H1 (cell line): ENCODE measurements at places on chromosomes 3 and 15. TPM values are rescaled to one million over a fixed set of nuclear protein-coding genes. Genes with fewer than 3 reads are reported as not detected.

- no peak for DNase-seq
Observed at GRCh38 chr3:138336454-138336999, 6.9 kb upstream of the NME9 start.

GOLGA6B gene
- total RNA-seq, result not detected in 2 replicates

IL17RB gene
- total RNA-seq, result 6.9 and 7.0 TPM in 2 replicates

NANOGP8 gene
- total RNA-seq, result 31.9 and 40.6 TPM in 2 replicates
